CD4-positive, alpha-beta T cell treated with Interleukin-6 at 100 ng/mL for 8 hours (primary cell): ENCODE measurements at places on chromosomes 1 and 21.

GRCh38 chr21:29033301-29033700, 8.8 kb downstream of the USP16 start:
- DNase-seq: no peak

DNA sequence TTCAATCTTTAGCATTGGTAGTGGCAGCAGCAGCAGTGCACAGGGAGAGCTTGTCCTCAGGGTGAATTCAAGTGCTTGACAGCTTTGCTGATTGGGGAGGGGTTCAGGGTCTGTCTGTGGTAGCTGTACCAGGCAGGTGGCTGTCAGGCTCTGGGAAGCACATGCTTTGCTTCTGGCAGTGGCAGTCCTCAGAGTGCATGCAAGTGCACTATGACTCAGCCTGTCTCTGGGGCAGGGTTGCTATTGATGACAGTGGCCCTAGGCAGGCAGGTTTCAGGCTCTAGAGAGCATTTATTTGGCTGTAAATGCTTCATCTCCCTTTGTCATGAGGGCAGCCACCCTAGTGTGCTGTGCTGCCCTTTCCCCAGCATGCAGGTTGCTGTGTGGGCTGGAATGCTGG, 251.9 kb upstream of the LRRC7 start:
- no peak for DNase-seq

DNA sequence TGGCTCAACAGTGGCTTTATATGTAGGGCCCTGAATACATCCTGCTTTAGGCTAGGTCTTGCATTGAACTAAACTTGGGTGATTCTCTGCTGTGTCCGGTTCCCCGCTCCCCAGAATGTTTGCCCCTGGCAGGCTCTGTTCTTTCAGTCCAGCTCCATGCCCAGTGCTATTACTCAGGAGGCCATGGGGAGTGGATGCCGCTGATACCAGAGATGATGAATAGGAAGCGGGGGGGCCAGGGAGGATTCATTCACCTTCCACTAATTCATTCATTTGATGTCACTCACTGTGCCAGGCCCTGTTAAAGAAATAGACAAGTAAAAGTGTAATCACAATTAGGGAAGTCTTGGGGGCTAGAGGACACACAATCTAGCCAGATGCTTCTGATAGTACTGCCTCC, 83.8 kb downstream of the TMEM53 start:
- no peak for DNase-seq

DNA sequence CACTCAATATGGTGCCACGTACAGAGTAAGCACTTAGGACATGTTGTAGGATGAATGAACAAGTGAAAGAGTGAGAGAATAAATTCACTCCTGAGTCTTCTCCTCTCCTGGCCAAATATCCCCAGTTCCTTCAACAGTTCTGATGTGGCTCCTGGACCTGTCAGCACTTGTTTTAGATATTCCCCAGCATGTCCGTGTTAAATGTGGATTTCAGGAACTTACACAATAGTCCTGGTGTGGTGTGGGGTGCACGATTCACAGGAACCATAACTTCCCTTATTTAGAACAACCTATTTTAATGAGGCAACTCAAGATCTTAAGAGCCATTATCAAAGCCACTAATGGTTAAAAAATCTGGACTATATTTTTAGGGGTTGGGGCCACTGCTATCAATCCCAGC, 39.0 kb upstream of the MYSM1 start:
- DNase-seq: no peak

GRCh38 chr1:109275706-109276345, 7.1 kb downstream of the PSRC1 start:
- DNase-seq: no peak

- no peak for DNase-seq
Measured at GRCh38 chr1:90133133-90133532, 138.2 kb downstream of the ZNF326 start.

DNA sequence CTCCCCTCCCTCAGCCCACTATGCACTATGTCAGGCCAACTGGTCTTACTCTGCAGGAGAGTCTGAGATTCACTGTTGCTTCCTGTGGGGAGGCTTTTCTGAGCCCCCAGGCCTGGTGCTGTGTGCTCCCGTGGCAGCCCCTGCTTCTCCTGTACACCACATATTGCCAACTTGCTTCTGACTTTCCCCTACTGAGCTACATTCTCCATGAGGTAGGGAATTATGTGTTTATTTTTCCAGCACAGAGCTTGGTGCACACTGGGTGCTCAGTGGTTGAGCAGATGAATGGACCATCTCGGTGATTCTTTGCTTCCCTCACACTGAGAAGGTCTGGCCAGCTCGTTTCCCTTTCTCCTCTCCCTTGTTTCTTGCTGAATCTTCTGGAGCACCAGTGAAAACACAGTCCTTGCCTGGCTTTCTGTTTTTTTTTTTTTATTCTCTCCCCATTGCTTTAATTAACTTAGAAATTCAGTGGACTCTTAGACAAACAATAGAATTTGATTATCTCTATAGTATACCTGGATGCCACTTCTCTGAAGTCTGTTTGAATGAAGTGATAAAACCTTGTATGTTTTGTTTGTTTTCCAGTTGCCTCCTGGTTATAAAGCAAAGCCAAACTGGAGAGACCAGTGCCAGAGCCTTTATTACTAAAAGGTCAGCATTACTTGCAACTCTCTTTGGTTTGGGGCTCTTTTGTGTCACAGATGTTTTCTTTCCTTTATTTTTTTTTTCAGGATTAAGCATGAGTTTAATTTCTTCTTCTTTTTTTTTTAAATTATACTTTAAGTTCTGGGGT, 50.3 kb upstream of the CNIH3 start:
- DNase-seq: no peak

DNA sequence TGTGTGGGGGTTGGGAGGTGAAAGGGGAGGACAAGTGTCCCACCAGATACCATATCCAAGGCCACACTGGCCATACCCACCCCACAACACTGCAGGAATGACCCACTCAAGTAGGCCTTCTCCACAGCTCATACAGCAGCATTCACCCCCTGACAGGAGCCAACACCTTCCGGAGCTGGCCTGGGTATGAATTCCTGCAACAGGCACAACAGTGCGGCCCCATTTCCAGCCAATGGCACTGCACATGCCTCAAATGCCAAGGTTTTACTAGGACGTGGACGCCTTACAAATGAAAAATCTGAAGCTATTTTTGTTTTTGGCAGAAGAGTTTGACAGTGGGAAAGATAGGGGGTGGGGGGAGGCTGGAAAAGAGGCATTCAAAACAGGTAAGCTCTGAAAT, 2.0 kb downstream of the KCND3 start:
- DNase-seq: no peak

- no peak for DNase-seq
Measured at GRCh38 chr1:48207536-48208075, 14.9 kb upstream of the SLC5A9 start.

DNA sequence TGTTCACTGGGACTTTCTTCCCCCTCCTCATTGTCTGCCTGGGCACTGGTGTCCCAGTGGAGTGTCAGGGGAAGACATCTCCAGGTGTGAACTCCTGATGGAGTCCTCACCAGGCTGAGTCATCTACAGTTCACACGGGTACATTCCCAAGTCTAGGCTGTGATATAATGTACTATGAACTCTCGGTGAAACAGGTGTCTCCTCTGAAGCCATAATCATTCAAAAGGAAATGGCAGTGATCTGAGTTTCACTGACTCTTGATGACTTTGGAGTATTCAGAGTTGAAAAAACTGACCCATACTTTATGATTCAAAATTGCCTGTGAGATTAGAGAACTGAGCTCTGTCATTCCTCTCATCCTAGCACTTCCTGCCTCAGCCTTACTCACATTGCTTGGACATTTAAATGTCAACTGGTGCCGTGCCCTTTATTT, 9.1 kb downstream of the LAMC2 start:
- no peak for DNase-seq

DNA sequence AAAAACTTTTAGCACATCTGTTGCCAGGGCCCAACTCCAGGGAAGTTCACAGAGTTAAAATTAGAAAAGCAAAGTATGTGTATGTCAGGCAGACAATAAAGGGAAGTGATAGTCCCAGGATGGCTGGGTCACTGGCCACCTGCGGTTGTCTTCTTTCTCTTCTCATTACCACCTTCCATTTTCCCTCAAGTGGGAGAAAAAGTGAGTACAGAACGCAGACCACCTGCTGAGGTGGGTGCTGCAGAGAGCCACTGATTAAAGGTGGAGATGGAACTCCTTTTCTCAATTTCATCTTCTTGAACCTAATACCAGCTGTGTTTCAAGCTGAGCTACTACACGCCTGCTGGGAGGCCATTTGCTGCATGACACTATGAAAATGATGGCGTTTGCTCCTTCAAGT, 88.8 kb upstream of the PDE4B start:
- DNase-seq: no peak

DNA sequence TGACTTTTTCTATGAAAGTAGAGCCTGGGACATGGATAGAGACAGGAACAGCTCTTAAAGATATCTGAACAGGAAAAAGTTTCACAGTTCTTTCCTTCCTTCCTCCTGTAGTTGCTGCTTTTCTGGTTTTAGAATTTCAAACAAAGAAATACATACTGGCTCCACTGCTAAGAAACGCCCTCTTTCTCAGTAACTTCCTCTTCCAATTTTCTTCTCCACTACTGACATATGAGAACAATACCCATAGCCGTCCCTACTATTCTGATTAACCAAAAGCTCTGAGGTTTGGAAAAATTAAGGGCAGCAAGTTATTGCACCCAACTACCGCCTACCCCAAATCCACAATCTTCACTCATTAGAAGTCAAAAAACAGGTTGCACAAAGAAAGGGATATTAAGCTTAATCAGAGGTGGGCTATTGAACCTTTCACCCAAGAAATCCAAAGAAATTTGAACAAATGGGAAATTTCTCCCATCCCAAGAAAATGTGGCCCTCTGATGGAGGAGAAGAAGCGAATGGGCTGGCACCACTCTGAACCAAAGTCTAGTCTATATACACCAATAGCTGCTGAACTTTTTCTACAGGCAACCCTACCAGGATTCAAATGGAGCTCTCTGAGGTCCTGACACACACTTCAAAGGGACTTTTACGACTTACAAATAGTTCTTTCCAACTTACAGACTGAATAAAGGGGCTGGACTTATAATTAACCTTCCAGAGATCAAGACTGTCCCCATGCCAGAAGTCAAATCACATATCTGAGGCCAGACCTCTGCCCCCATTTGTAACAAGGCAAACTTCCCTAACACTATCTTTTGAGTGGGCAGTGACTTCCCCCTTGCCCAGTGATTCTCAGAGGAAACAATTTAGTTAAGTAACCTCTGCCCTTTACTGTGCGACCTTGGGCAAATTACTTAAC, 1.7 kb downstream of the WASF2 start:
- no peak for DNase-seq

- no peak for DNase-seq
Measured at GRCh38 chr1:29784276-29785136, 548.2 kb downstream of the PTPRU start.

DNA sequence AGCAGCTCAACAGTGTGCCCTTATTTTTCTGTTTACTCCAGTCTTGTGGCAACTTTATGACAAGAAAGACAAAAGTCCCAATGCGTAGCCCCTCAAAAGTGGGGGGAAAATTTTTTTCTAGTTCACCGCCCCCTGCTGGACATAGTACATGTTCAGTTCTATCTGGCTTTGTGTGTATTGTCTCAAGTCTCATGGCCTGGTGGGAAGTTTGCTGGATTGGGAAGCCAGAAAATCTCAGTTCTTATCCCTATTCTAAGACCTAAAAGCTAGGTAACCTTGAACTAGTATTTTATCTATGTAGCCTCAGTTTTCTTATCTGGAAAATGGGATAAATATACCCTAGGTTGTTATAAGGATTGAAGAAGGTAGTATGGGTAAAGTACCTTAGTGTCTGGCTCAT, 55.8 kb upstream of the LDLRAP1 start:
- DNase-seq: no peak

- no peak for DNase-seq
Measured at GRCh38 chr1:51669272-51669671, 52.4 kb downstream of the OSBPL9 start.

DNA sequence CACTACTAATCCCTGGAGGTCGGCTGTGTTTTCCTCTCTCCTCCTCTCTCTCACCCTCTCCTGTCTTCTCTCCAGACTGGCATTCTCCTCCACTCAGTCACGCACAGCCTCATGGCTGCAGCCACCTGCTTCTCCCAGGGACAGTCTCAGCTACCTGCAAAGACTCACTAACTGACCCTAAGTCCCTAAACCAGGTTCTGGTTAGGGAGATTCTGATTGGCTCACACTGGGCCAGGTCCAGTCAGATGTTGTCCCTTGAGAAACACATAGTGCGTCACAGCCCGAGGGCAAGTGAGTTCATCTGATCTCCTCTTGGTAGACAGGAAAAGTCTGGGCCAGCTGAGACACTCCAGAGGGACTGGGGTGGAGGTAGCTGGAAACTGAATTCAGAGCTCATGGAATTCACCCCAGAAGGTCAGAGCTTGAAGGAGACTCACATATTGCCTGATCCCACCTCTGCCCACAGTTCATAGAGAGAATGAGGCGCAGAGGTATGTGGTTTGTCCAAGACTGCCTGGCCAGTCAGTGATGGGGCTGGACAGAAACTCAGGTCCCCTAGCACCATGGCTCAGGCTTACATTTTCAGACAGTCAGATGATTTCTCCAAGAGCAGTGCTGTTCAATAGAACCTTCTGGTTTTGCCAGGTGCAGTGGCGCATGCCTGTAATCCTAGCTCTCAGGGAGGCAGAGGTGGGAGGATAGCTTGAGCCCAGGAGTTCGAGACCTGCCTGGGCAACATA, 40.4 kb upstream of the RPL11 start:
- DNase-seq: no peak

- no peak for DNase-seq
Measured at GRCh38 chr1:245869847-245870246, 637.2 kb downstream of the SMYD3 start.

GRCh38 chr1:176815621-176816020, 348.9 kb downstream of the ASTN1 start:
- no peak for DNase-seq

- DNase-seq: no peak
Measured at GRCh38 chr1:102186536-102186935, 189.8 kb upstream of the OLFM3 start.

DNA sequence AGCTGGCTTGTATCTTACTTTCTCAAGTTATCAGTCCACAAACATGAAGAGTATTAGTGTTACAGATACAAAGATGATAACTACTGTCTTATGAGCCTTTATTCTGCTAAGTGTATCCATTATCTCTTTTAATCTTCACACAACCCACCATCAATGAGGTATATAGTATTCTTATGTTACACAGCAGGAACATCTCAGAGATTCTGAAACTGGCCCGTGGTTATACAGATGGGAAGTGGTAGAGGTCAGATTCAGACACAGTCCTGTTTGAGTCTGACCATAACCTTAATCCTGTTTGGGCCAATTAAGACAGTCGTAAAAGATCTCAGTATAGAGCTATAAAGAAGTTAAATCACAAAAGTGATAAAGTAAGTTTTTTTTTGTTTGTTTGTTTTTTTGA, 5.1 kb upstream of the TMEM269 start:
- DNase-seq: no peak

- DNase-seq: no peak
Measured at GRCh38 chr1:69738458-69739250, 170.9 kb downstream of the LRRC7 start.
